ENCODE measurements at places on chromosomes 16 and 17.

GRCh38 chr17:74123866-74124444, 79.5 kb upstream of the RPL38 start:
- no peak for DNase-seq

GRCh38 chr17:71938340-71939010, 182.3 kb upstream of the SOX9 start:
- DNase-seq, result no peak

DNA sequence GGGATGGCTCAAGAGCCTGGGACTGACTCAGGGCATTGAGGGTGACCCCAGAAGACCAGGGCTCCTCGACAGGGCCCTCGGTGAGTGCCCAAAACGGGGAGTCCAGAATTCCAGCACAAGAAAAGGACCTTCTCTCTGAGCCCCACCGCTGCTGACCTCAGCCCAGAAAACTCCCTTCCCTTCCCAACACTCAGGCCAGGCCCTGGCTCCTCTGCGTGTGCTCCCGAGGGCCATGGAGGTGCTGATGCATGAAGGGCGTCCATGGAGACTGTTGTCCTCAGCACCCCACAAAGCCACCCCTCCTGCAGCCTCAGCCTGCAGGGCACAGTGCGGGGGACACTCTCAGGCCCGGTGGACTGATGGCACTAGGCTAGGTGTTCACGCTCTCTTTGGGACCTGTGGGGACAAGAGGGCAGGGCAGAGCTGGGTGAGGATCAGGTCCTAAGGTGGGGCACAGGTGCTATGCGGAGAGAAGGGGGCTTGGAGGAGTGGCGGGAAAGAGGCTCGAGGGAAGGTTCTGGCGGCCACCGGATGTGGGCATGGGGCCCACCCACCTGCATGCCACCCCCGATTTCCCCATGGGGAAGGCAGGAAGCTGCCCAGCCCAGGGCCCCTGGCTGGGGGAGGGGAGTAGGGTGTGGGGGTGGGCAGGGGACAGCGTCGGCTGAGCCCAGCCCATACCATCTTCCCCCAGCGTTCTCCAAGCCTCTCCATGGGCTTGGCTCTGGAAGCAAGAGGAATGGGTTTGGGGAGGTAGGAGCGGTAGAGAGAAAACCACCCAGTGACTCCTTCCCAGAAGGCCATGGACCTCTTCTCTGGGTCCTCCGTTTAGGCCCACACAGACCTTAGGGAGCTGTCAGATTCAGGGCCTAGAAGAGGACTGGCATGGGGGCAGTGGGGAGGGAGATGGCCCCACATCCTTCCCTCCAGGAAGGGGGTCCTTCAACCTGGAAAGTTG, 4.5 kb upstream of the TSPOAP1 start:
- DNase-seq, result no peak

- DNase-seq, result no peak
These were observed 84.6 kb downstream of the MRTFB start for GRCh38 chr16:14155572-14156190.

DNA sequence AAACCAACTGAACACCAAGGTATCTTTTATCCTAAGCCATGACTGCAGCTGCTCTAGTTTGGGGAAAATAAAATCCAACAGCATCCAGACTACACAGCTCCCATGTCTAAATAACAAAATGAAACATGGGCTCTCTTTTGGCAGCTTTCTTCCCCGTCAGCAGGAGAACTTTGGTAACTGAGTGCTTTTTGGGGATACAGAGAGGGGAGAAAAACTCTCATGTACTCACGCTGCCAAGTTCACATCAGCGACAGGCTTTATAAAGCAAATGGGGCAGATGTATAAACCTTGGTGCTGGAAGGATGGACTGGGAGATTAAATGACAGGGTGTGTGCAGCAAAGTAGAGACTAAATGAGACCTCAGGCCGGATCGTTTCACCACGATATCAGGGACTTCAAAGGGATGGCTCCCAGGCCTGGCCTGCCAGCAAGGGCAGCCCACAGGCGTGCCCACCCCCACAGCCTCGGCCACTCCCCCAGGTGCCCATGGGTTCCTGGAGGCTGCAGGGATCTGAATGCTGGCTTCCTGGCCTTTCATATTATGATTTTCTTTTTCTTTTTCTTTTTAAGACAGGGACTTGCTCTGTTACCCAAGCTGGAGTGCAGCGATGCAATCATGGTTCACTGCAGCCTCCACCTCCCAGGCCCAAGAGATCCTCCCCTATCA, 174.6 kb downstream of the ZNF423 start:
- no peak for DNase-seq

- no peak for DNase-seq
These were observed 4.4 kb downstream of the GABARAPL2 start for GRCh38 chr16:75570396-75571065.

GRCh38 chr17:74467221-74467951, 952 bp downstream of the CD300A start:
- DNase-seq, result no peak

DNA sequence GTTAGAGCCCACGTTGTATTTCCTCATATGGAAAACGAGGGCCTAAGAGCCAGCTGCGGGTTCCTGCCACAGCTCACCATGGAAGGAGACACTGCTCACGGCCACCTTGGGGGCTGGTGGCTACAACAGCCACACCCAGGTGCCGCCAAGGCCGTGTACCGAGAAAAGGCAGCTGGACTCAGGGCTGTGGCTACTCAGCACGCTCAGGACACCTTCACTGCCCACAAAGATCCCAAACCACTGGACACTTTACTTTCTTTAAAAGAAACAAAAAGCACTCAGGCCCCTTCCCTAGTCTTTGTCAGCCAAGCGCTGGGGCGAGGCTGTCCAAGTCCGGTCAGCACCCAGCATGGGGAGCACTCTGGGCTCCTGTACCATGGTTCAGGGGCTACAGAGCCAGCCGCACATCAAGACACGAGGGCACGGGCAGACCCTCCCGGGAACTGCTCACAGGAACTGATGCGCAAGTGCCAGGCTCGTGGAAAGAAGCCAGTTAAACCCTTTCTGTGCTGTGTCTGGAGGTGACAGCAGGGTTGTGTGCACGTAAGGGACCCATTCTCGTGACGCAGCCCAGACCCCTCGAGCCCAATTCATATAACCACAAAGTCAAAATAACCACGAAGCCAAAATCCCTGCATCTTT, 18.5 kb downstream of the SLC16A3 start:
- DNase-seq, result no peak

DNA sequence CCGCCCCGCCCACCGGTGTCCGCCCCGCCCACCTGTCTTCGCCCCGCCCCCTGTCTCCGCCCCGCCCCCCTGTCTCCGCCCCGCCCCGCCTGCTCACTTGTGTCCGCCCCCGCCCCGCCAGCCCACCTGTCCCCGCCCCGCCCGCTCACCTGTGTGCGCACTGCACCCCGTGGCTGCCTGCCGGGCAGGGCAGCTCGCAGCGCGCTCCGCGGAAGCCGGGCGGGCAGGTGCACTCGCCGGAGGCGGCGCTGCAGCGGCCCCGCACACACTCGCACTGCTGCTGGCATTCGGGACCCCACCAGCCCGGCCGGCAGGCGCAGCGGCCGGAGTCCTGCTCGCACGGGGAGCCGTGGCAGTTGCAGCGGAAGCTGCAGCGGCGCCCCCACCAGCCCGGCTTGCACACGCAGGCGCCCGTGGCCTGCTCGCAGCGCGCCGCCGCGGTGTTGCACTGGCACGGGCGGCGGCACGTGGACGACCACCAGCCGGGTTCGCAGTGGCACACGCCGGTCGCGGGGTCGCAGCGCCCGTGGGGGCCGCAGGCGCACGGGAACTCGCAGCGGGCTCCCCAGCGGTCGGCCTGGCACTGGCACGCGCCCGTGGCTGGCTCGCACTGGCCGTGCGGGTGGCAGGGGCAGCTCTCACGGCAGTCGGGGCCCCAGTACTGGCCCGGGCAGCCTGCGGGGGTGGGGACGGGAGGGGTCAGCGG, 2.1 kb downstream of the SCARF1 start:
- DNase-seq, result peak; percentile 29

DNA sequence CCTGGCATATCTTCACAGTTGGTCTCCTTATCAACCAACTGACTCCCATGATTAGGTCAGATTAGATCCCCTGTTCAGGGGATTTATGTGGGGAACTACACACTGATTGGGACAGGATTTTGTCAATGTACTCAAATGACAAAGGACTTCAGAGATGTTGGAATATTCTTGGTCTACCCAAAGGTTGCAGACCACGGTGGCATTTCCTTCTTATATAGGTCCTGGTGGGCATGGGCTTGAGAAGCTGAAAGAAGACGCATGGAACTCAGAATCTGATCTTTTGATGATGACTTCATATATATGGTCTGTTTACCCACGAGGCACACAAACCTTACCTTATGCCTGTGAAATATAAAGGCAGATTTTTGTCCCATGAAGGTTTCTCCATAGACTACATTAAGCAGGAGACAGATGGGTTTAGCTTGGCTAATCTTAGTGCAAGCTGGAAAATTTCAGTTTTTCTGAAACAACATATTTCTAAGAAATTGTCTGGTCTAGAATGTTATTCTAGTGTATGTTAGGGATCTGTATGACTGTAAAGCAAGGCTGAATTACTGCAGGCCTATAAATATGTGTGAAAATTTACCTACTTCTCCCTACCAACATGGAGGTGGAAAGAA, 33.5 kb downstream of the HLF start:
- no peak for DNase-seq

DNA sequence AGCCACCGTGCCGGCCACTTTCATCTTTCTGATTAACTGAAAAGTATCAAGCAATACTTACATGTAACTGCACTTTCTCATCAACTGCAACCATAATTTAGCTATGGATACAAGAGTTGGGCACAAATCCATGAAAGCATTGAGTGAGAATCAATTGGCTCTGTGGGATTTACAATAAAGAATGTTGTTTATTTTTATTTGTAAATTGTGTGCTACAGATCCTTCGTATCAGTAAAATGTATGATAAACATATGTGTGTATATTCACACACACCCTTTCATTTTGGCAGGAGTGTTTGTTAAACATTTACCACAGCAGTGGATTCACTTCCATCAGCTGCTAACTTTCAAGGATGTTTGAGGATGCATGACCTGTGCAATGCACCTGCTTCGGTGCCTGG, 411.0 kb downstream of the WWOX start:
- no peak for DNase-seq
